ENCODE measurements at places on chromosomes 2 and 18.

GRCh38 chr2:96656540-96656939 is 14.0 kb downstream of the FER1L5 start:
- no peak for DNase-seq

DNA sequence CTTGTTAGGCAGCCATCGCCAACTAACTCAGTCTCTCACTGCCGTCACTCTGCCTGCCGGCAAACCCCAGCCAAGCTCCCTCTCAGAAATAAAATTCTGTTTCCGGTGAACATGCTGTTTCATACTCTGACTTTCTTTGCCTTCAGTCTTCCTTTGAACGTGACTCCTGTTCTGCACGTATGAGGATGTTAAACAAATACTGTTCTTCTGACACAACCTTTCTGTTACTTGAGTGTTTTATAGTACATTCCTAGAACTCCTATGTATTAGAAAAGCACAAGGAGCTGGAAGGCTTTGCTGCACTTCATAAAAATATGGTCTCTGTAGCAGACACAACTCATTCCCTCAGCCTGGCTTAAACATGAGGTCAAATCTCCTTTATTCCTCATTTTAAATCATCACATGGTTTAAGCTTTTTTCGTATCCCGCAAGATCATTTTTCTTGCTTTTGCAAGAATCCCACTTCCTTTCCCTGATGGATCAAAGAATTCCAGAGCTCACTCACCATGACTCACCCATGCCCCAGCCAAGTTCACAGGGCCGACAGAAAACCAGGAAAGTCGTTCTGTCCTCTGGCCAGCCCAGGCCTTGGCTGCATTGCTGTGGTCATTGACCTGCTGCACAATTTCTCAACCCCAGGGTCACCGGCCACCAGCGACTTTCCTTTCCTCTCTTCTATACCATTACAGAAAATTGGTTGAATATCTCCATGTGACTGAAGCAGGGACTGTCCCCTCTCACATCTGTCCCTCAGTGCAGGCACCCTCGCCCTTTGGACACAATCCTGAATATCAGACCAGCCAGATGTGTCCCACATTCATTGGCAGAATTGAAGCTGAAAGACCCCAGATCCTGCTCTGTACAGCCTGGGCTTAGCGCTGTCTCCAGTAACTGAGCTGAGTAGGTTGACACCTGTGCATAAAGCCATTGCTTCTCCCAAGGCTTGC is 183.1 kb upstream of the ARL4C start:
- peak; percentile 70 for DNase-seq

DNA sequence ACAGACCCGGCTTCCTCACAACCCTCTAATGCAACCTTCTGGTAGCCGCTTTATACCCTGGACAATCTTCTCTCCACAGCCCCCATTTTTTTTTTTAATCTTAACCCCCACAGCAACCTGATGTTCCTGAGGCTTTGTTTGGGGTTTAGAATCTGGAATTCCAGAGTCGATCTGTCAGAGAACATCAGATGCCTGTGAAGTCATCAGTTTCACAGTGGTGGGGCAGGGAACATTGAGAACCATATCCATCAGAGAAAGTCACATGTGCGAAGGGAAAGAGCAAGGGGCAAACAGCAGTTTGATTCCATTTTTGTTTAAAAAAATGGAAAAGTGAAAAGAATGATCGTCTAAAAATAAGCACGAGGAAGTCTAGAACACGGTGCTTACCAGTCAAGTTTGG is 20.6 kb downstream of the NPAS2 start:
- no peak for DNase-seq

GRCh38 chr2:149653831-149654445 is 66.4 kb upstream of the MMADHC start:
- no peak for DNase-seq

- no peak for DNase-seq
Observed at GRCh38 chr2:6812857-6813530, 52.7 kb downstream of the CMPK2 start.

DNA sequence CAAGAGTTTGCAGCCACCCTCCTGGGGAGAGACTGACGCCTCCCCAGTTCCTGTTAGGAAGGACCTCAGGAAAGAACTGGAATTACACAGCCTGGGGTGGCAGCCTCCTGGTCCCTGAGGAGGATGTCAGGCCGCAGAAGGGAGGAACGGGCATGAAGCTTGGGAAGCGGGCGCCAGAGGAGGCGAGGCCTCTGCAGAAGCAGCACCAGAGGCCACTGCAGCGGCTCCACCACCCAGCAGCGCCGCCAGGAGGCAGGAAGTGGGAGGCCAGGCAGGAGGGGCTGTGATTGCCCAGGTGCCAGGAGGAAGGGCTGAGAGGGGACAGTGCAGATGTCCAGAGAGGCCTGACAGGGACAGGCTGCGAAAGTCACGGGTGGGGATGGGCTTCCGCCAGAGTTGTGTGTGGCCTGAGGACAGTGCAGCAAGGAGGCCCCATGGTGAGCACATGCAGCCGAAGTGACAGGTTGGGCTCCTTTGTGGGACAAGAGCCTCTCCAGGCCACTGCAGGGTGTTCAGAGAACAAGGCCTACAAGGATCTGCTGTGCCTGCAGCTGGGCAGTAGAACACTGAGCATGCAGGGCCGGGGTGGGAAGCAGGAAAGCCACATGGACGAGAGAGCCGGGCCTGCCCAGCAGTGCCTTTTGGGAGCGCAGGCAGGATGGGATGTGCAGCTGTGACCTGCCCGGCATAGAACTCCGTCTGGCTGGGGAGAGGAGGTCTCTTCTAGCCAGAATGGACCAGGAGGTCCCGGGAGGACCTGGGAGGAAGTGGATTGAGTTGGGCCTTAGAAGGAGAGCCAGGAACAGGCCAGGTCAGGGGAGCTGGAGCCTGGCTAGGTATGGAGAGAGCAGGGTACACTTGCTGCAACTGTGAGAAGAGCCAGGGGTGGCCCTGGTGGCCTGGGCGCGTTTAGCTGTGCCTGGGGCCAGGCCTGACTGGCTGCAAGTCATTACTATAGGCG is 39.1 kb upstream of the ALPP start:
- no peak for DNase-seq

DNA sequence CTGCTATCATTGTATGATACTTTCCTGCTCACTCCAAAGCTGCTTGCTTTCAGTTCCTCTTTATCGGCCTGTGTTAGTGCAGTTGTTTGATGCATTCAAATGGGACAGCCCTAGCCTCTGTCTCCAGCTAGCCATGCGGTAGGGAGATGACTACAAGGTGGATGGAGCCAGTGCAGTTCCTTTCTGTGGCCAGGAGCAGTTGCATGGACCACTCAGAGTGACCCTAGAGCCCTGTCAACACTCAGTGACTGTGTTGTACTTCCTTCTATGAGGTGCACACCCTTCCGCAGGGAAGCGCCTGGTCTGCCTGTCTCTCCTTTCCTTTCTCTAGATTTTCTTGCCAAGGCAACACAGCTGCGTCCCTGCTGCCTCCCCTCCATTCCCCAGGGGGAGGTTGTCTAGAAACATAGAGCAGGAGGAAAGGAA is 33.8 kb downstream of the KCNS3 start:
- no peak for DNase-seq

- no peak for DNase-seq
Observed at GRCh38 chr18:5726011-5726410, 169.3 kb downstream of the TMEM200C start.

DNA sequence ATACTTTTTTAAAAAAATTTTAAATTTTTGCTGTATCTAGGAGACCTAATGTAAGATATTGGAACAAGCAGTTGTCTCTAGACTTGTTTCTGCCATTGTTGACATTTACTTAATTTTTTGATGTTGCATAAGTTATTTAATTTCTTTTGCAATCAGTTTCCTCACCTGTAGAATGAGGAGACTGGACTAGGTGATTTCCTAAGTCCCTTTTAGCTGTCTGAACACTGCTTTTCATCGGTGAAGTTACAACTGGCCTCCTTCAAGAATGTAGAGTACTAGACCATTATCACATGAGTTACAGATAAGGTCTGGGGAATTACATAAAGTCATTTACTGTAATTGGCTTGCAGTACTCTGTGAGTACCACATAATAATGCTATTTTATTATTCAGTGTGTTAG is 147.6 kb downstream of the LTBP1 start:
- DNase-seq, result no peak

DNA sequence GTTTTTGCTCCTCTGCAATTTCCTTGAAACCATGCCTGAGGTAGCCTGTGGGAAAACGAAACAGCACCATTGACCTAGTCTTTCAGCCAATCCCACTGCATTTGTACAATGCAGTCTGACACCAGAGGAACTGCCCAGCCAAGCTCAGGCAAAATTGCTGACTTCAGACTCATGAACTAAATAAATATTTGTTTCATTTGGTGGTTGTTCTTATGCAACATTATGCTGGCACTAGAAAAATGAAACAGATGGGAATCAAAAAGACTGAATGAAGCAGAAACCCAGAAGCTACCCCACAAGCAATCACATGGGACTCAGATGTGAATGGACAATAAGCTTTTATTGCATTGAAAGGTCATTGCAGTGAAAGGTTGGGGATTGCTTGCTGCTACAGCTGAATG is 1.7 kb downstream of the NAT8 start:
- DNase-seq, result no peak

- no peak for DNase-seq
Observed at GRCh38 chr2:54483426-54483825, 27.3 kb downstream of the SPTBN1 start.

DNA sequence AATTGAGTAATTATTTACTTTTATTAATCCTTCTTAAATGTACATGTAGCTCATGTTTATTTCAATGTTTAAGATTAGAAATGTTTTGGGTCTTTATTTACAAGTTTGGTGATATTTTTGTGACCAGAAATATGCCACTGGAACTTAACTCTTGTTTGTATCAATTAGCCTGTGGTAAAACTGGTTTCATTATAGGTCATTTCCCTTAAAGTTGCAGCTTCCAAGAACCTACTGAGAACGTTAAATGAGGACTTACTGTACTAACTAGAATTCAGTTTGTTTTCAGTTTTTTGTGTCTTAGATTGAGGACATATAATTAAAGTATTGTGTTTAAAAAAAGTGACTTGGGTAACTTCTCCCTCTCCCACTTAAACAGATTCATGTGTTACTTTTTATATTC is 4.3 kb downstream of the TYW5 start:
- no peak for DNase-seq

GRCh38 chr2:27003857-27004256 is 28.9 kb upstream of the TMEM214 start:
- no peak for DNase-seq

DNA sequence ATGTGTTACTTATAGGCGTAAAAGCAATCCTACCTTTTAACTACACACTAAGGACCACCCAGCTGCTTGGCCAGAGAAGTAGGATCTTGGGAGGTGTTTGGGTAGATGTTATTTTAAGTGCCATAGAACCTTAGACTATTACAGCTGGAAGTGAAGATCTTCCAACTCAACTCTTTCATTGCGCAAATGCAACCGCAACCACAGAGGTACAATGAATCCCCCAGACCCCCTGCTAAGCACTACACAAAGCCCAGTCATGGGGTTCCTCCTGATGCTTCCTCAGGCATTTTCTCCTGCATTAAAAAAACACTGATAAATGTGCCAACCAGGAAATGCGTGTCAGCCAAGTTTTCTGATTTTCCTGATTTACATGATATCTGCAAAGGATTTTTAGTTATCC is 246.0 kb downstream of the LRRTM1 start:
- DNase-seq, result no peak

- no peak for DNase-seq
Observed at GRCh38 chr18:39701839-39702238, 2136.2 kb upstream of the CELF4 start.

DNA sequence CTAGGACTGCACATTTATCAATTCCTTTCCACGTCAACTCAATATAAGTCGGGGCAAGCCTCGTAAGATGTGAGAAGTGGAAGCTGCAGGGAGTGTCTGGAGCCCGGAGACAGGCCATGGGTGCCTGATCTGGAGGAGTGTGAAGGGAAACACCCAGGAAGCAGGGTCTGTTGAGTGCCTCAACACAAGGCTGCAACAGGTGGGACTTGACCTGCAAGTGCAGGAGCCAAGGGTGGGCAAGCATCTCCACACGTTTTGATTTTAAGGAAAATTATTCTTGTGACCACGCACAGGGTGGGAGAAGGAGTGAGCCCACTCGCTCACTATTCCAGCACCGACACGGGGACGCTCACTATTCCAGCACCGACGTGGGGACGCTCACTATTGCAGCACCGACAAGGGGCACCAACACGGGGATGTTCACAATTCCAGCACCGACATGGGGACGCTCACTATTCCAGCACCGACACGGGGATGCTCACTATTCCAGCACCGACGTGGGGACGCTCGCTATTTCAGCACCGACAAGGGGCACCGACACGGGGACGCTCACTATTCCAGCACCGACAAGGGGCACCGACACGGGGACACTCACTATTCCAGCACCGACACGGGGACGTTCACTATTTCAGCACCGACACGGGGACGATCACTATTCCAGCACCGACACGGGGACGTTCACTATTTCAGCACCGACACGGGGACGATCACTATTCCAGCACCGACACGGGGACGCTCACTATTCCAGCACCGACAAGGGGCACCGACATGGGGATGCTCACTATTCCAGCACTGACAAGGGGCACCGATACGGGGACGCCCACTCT is 197.3 kb downstream of the EIPR1 start:
- no peak for DNase-seq

All from tibial nerve (tissue), 4 donors.